ENCODE measurements at places on chromosomes 2 and 18.

DNA sequence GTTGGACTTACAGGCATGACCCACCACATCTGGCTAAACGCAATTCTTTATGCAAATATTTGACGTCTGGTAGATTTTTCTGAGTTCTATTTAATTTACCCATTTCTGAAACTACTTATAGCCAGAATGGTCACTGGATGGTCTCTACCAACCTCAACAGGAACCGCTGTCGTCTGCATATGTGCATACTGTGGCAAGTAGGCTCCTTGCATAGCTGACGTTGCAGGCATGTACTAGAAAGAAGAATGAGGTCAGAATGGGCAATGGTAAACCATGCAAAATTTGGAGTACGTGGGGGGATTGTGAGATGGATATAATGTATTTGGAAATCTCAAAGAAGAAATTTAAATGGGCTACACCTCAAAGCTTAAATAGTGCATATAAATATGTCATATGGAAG, 77.1 kb upstream of the ITGB6 start:
- DNase-seq, result no peak

DNA sequence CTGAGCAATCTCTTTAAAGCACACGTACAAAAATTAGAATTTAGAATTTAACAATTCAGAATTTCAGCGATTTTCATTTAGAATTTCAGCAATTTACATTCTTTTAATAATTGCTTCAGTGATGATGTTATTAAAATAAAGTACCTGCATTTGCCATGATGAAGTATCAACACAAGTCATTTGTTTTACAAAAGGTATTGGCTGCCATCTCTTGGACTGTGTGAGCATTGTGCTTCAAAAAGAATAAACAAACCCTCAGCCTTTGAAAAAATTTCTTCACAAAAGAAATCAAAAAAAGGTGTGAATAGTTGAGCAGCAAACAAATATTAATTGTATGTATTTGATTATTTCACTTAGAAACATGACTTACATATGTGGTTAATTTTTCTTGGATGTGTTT, 27.1 kb upstream of the ZC3H15 start:
- no peak for DNase-seq

DNA sequence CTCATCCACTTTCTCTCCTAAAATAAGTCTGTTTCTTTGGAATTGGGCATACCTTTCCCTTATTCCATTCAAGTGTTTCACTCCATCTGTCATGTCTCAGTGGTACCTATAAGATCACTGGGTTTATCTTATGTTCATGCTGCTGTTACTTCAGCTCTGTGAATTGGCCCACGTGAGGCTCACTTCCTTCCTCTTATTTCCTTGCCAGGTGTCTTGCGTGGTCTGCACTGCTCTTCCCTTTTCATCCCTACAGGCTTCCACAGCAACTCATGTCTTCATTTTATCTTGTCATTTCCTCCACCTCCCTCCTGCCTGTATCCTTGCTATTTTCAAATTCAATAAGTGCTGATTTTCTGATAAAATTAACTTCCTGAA, 159.1 kb upstream of the ALPP start:
- DNase-seq, result no peak

DNA sequence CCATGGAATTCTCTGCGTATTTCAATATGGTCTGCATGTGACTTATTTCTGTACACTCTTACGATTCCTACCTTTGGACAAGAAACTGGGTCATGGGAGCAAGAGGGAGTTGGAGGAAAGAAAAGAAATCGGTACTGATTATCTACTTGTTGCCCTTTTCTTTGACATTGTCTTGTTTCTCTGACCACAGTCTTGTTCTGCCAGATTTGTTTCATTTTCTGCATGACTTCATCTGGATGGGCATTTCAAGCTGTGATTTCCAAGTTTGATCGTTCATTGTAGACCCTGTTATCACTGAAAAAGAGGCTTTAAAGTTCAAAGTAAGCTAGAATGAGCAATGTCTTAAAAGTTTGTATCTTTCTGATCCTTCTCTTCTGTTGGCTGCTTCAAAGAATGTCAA, 2186.3 kb upstream of the CELF4 start:
- no peak for DNase-seq

DNA sequence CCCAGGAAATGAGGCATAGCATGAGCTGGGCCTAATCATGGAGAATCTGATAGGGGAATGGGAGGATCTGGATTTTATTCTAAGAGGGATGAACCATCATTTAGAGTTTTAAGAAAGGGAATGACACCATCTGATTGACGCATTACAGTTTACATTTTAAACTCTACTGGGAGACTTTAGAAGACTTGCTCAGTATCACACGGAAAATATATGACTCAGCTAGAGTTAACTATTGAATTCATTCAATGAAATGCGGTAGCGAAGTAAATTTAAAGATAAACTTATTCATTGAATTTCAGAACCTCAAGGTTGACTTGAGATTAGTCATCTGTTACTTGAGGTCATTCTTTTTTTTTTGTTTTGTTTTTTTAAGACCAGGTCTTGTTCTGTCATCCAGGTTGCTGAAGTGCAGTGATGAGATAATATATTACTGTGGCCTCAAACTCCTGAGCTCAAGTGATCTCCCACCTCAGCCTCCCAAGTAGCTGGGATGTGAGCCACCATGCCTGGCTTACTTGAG, 25.0 kb downstream of the MC4R start:
- DNase-seq, result no peak

GRCh38 chr2:11581124-11581796, 47.4 kb downstream of the GREB1 start:
- no peak for DNase-seq

DNA sequence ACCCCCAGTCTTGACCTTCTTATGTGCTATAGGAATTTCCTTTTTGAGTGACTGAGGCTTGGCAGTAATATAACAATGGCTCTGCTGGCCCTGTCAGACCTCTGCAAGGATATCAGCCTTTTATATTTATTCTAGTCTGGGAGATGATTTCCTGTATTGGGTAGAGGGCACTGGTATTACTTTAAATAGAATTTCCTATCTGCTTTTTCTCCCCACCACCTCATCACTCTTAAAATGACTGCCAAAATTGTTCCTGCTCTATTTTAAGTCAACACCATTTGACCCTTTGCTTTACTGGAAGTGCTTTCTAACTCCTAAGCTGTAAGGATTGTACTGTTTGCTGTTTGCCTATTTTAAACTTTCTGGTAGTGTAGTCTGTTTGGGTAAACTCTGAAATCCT, 658.4 kb upstream of the FSHR start:
- no peak for DNase-seq

DNA sequence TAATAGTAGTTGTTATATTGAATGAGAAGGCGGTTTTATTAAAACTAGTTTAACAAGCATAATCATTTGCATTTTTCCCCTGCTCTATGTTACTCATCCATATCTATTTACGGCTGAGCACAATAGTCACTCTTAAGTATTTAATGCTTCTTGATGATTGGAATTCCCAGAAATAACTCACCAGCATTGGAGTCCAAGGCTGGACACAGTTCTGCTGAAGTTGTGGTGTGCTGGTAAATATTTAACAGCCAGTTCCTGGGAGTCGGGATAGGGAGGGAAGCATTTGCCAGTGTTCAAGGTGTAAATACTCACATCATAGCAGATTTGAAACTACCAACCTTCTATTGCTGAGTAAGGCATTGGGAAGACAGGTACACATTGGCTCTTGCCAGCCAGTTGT, 315.1 kb downstream of the MTX2 start:
- no peak for DNase-seq

DNA sequence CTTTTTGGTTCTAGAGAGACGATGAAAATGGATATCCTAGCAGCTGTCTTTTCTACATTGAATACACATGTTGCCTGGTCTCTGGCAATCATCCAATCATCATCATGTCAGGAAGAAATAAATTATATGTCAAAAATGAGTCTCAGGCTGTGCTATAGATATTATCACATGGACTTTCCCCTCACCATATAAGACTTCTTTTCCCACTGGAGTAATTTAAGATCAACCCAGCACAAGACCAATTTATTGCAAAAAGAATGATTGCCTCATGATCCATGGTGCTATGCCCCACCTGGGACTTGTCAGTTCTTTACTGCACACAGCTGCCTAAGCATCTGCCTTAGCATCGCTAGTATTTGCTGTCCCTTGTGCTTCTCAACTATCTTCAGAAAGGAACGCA, 783.7 kb upstream of the TMEFF2 start:
- DNase-seq, result peak; percentile 61

DNA sequence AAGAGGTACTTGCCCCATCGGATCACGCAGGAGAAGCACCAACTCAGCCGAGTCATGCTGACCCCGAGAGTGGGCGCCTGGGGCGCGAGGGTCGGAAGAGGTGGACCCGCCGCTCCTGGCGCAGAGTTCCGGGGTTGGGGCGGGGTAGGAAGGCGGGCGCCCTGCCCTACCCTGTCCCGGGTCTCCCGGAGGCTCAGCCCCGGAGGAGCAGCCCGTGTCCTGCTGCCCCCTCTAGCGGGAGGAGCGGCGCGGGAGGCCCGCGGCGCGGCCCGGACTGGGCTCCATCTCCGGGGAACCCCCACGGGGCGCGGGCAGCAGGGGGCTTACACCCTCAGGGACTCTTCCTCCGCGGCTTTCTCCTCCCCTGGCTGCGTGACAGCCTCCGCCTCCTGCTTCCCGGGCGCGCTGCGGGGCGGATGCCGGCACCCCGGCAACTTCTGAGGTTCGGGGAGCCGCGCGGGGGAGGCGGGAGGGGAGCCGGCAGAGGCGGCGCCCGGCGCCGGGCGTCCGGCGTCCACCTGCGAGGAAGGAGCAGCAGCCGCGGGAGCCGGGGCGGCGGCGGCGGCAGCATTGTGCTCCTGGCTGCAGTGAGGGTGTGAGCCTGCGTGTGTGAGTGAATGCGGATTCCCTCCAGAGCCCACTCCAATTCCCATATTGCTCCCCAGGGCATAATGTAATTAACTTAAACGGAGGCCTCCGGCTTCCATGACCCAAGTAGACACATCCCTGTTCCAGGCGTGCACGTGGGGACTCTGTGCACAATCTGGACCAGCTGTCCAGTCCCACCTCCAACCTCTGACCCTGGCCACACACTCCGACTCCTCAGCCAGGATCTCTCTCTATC, 7.6 kb upstream of the TNS1 start:
- DNase-seq, result no peak

- DNase-seq, result no peak
Observed at GRCh38 chr2:185475914-185476313, 262.7 kb upstream of the FSIP2 start.

- DNase-seq, result no peak
Observed at GRCh38 chr18:61428266-61428665, 95.0 kb downstream of the CDH20 start.

DNA sequence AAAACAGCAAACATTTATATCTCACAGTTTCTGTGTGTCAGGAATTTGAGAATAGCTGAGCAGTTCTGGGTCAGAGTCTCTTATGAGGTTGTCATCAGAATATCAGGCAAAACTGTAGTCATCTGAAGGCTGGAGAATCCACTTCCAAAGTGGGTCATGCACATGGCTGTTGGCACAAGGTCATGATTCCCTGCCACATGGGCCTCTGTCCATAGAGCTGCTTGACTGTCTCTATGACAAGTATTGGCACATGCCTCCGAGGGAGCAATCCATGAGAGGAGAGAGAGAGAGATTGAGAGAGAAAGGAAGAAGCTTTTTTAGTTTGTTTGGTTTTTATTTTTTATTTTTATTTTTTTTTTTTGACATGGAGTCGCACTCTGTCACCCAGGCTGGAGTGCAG, 101.8 kb upstream of the DDX18 start:
- DNase-seq, result no peak

DNA sequence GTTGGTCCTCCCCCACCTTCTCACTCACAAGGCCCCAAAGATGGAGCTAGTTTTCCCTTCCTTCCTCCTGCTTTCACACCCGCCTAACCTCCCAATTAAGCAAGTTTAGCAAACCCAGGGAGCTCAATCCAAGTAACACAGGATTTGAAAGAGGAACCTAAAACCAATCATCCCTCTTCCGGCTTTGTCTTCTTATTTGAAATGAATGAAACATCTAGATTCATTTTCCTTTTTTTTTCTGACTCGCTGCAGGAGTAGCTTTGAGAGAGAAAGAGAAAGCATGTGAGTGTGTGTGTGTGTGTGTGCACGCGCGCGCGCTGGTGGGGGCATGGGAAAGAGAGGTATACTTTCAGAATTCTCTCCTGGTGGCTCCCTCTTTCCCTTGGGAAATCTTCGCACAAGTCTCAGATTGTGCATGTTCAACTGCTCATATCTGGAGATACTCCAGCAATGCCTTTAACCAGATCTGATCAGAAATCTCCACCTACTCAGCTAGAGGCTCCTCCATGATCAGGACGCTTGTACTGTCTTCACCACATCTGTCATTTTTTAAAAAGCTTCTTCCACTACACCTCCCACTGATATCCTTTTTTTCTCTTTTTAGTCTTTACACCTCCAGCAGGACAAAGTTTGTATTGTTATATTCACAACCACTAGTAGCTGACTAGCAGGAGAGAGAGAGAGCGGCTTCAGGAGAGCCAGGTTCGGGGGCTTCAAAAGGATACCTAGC, 1.7 kb downstream of the SLC8A1 start:
- peak; percentile 64 for DNase-seq

- no peak for DNase-seq
Observed at GRCh38 chr2:240287011-240287410, 146.6 kb upstream of the OTOS start.

- DNase-seq, result no peak
Observed at GRCh38 chr2:230602562-230603230, 109.9 kb upstream of the CAB39 start.

DNA sequence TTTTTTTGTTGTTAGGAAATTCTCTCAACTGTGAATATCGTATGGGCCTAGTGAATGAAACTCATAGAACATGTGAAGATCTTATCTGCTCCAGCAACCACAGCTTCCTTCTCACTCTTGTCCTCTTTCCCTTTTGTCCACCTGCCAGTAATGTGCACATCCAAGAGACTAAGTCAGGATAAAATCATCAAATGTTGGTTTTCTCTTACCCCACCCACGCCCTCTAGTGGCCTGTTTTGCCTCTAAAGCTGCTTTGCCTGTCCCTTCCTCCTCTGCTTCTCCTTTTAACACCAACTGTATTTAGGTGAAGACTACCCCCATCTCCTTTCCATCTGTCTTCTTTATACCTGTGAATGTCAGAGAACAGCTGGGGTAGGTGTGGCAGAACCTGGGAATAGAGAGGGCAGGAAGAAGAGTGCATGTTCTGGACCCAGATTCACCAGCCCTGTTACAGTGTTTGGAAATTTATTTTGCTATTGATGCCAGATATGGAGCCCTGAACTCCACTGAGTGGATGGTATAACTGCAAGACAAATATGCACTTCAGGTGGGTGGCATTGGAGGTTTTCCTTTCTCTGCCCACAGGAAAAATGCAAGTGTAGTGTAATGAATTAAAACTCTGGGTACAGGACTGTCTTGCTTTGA, 8.4 kb upstream of the MGAT5 start:
- no peak for DNase-seq

DNA sequence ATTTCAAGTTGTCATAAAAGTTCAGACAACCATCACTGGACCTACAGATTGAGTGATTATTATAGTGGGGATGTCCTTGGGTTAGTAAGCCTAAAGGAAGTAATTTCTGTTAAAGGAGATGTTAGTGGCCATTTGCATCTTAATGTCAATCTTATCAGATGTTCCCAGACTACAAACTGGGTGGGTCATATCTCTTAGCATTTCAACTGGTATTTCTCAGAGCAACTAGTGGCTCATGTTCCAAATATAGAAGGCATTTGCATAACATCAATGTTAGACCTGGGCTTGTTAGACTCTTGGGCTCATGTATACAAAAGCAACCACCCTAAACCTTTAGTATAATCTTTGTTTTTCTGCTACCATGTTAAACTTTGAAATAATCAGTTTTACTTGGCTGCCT, 17.9 kb downstream of the PLEKHA3 start:
- no peak for DNase-seq
